Renal cortical epithelial cell (primary cell): ENCODE measurements at places on chromosomes 16 and 17.

GRCh38 chr17:14871921-14872320 lies 393.2 kb downstream of the PMP22 start:
- no peak for DNase-seq

DNA sequence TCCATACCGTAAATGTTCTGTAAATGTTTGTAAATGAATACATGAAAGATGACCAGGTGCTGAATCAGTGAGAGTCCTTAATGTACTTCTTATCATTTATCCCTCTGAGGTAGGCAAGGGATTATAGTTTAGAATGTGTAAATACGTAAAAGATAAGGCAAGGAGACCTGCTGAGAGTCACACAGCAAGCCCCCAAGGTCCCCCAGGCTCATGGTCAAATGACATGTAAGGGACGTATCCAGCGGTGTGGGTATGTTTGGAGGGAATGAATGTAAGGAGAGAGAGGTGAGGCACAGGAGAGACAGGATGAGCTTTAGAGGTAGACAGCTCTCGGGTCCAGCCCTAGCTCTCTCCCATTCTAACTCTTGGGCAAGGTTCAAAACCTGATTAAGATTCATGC lies 341.8 kb downstream of the WWOX start:
- no peak for DNase-seq

DNA sequence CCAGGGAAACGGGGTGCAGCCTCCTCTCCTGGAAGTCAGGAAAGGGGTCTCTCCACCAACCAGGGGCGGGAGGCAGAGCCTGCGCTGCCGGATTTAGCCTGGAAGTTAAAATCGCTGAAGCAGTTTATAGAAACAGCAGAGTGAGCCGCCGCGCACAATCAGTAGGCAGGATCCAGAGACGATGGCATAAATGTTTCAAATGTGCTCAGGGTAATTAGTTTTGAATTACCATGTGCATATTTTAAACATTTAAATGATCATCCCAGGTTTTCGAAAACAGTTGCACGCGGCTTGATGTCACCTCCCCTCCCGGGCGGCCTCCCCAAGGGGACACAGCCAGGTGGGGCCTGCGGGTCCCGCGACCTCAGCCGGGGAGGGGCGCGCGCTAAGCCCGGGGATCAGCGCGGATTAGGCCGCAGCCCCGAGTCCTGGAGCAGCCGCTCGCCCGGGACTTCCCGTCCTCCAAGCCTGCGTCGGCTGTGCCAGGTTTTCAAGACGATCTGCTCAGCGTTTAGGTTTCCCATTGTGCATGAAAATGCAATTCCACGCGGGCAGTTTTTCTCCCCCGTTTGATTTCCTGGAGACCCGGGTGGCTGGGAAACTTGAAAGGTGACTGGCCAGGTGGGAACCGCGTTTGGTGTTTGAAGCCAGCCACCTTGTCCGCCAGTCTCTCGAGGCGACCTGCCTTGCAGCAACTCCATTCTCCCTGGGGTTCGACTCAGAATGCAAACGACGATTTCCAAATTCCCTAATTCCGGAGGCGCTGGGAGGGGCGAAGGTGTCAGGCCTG lies 78.3 kb downstream of the RPA1 start:
- DNase-seq = no peak

DNA sequence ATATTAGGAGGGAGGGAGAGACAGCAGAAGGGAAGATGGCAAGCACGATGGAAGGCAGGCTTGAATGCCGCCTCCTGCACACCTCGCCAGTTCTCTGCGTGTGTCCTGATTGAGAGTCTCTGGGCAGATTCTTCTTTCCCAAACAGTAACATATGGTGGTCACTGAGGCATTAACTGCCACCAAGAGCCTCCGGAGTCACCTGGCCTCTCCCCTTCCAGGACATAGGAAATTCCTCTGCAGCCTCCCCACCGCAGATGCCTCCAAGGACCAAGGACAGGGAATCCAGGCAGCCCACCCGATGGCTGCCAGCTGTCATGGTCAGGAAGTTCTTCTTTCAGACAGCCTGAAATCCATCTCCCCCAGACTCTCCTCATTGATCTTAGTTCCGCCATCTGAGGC lies 149.3 kb downstream of the ENGASE start:
- DNase-seq = no peak

- no peak for DNase-seq
Measured at GRCh38 chr16:80208743-80209142, 332.1 kb upstream of the DYNLRB2 start.

GRCh38 chr17:2449486-2449885 lies 48.6 kb upstream of the MNT start:
- DNase-seq = peak; percentile 40

GRCh38 chr17:37824534-37825485 lies 80.0 kb upstream of the HNF1B start:
- peak; percentile 94 for DNase-seq

- DNase-seq = peak; percentile 59
Measured at GRCh38 chr17:62965686-62966425, at the start of gene TANC2. Gene TANC2 (plus strand): TSS chr17:62966235. CDS start chr17:63009560, 43,325 bp downstream.

DNA sequence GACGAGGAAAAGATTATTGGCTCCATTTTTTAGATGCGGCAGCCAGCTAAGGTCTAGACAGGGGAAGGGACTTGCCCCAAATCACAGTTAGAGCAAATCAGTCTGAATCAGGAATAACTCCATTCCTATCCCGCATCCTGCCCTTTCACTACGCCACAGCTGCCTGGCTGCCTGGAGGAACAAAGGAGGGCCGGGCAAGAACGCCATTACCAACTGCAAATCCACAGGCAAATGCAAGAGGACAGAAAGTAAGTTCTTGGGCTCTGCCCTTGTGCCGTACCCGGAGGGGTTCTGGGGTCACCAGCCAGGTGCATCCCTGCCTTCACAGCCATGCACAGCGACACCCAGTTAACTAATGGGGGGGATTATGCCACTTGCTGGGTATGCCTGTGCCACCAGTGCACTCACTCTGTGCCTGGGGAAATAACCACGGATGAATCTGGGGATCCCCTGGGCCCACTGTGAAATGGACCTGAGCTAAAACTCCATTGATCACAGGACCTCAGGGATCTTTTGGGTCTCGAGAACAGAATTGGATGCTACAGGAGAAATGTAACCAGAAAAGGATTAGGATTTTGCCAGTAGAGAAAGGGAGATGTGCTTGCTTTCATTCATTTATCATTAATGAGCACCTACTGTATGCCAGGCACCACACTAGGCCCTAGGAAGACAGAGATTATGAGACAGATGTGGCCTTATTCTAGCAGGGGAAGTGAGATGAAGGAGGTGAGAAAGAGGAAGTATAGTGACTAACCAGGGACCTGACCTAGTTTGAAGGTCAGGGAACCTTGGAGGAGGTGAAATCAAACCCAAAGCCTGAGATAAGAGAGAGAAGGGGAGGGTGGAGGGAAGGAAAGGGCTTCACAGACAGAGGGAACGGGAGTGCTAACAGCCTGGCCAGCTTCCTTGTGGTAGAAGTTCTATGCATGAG lies 17.7 kb downstream of the BCL7C start:
- no peak for DNase-seq

- peak; percentile 20 for DNase-seq
Measured at GRCh38 chr17:58786586-58787295, 31.1 kb downstream of the PPM1E start.

- peak; percentile 95 for DNase-seq
Measured at GRCh38 chr17:81043725-81044427, 8.9 kb downstream of the BAIAP2 start.

GRCh38 chr17:59796785-59797205 lies 89.3 kb downstream of the VMP1 start:
- no peak for DNase-seq

DNA sequence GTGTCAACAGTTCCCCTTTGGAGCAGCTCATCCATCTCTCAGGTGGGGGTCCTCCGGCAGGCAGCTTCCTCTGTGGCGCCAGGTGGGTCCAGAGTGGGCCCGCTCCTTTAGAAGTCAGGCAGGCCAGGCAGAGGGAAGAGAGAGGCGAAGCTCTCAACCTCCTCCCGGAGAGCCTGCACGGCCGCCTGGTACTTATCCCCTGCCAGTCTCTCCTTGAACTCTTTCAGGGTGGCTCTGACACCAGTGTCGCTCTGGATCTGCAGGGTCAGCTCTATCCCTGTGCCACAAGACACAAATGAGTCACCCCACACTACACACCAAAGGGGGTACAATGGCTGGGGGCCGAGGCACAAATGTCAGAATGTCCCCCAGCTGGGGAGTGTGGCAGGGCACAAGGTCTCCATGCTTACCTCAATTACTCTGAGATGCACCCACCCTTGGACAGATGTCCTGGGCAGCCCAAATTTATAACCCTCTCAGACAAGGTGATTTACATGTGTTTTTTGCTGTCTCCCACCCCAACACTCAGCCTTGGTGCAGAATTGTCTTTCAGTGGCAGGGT lies 13.6 kb downstream of the SMCR8 start:
- no peak for DNase-seq

DNA sequence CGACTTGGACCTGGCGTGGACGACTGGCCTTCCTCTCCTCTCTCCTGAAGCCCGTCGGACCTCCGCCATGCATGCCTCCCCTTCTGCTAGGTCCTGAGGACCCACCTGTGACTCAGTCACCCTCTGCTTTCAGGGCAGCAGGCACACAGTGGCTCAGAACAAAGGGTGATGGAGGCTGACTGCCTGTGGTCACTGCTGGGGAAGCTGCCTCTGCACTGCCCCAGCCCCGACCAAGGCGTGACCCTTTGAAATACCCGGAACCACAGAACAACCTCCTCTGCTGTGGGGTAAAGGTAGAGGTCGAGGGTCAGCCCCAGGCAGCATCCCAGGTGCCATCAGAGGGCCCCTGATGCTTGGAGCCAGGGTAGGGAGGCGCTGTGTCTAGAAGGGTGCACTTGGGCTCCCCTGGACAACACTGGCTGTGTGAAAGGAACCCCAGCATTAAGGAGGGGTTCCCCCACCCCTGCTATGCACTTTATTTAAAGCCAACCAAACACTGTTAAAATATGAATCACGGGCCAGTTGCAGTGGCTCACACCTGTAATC lies 12.5 kb upstream of the SLC4A1 start:
- no peak for DNase-seq

GRCh38 chr16:57060323-57061083 lies 31.9 kb upstream of the CPNE2 start:
- DNase-seq = no peak

- no peak for DNase-seq
Measured at GRCh38 chr17:16391451-16391850, 10.6 kb downstream of the UBB start.

DNA sequence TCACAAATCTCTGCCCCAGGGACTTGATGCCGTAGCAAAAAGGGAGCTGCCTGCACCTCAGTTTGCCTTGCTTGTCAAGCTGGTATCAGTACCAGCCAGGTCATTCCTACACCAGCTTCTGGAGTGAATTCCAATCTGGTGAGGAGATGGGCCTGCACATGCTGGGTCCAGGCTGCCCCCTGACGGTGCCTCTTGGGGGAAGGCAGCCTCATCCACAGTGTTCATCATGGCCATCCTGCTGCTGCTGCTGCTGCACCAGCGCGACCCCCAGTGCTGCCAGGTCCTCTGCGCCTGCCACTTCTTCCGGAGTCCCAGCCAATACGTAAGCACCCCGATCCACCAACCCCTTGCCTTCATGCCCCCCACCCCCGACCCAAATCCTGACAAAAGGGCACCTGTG lies 8.3 kb downstream of the MRPL27 start:
- no peak for DNase-seq

DNA sequence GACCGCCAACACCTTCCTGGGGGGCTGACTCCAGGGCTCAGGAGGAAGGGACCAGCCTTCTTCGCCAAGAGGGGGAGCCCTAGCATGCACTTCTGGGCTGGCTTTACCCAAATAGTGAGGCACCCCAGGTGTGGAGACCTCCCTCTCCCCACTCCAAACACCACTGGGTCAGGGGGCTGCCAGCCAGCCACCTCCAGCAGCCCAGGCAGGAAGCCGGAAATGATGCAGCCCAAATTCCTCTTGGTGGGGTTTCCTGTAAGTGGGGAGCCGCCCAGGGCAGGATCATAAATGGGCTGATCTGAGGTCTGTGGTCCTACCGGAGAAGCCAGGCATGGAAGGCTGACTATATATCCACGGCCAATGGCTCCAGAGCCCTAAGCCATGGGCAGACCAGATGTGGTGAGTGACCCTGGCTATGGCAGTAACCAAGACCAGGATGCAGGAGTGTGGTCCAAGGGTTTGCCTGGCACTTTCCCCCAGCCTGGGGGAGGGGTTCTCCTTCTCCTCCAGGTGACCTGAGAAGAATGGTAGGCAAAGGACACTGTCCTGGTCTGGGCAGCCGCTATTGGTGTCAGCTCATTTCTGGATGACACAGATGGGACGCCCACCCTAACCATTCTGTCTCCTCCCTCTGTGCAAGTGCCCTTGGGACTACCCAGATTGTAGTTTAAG lies 4.2 kb downstream of the GIT1 start:
- DNase-seq = no peak

DNA sequence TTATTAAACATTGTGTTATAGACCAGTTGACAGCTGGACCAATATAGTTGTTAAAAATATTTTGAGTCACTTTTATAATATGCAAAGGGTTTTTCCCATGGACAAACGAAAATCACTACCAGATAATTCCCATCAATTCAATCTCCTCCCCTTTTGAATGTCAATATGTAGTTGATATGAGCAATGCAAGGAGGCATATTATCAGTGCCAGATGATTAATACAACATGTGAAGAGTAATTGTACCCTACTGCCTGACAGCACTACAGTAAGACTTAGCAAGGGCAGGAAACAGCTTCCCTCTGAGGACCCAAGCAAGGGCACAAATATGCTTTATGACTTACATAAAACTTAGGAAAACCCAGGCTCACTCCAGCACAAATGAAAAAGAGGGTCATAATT lies 17.3 kb downstream of the KANSL1 start:
- no peak for DNase-seq

DNA sequence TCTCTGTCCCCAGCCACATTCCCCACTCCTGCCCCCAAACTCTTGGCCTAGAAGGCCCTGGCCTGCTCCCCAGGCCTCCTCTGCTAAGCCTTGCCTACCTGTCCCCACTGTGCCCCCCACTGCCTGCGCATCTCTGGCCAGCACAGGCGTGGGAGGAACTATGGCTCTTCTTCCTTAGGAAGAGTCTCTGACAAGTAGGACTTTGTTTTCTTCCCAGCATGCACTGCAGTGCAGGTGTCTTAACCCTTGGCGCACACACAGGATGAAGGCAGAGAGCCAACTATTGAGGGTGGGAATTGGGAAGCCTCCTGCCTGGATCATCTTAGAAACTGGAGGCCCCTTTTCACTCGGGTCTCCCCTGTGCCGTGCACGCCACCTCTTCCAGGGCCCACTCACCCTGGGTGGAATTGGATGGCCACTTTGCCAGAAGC lies 3.6 kb downstream of the AMDHD2 start:
- DNase-seq = no peak

- DNase-seq = no peak
Measured at GRCh38 chr17:60260540-60260939, 110.8 kb downstream of the CA4 start.

DNA sequence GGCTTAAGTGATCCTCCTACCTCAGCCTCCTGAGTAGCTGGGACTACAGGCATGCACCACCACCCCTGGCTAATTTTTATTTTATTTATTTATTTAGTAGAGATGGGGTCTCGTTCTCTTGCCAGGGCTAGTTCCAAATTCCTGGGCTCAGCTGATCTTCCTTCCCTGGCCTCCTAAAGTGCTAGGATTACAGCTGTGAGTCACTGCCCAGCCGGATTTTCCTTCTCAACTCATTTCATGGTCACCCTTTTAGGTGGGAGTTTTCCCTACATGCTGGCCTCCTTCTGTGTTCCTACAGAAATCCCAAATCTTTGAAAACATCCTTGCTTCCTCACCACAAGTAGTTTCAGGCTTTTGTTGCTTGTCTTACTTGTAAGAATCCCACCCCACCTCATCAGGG lies 102.1 kb upstream of the SIAH1 start:
- no peak for DNase-seq
